ENCODE measurements at places on chromosomes 12 and 14. TPM values are rescaled to one million over a fixed set of nuclear protein-coding genes. Genes with fewer than 3 reads are reported as not detected.

DNA sequence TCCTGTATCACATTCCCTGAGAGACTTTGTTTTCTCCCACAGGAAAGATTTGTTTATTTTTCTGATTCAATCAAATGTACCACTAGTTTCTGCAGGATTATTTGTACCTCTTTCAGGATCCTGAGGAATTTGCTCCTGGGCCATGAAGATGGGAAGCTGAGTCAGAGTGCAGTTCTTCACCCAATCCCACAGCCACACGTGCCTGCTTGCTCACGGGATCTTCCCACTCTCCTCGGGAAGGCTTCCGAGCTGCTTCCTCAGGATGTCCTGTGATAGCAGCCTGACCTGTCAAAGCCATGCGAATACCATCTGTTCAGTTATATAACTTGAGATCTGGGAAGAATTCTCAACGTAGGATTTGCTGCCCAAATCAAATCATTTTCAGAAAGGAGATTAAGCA lies 41.8 kb upstream of the HIF1A start:
- DNase-seq = peak; percentile 34

CABP1 gene
- not detected for total RNA-seq

DNA sequence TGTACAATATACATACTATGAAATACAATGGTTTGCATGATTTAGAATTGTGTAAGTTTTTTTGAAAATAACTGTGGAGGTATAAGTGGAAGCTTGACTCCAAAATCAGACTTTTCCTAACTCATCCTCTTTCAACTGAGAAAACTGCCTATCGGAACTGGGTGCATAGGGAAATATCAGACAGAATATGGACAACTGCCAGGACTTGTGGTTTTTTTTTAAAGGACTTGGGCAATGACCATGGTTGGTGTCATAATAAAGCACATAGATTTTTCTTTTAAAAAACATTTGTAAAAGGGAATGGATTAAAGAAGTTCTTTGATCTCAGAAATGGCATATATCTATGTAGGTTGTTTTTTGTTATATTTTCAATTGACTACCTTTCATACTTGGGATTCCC lies 53.3 kb upstream of the LRRK2 start:
- no peak for DNase-seq

LALBA gene
- not detected for total RNA-seq

GRCh38 chr14:44453433-44454171 lies 53.5 kb downstream of the FSCB start:
- no peak for DNase-seq

PDZRN4 gene
- not detected for total RNA-seq

DNA sequence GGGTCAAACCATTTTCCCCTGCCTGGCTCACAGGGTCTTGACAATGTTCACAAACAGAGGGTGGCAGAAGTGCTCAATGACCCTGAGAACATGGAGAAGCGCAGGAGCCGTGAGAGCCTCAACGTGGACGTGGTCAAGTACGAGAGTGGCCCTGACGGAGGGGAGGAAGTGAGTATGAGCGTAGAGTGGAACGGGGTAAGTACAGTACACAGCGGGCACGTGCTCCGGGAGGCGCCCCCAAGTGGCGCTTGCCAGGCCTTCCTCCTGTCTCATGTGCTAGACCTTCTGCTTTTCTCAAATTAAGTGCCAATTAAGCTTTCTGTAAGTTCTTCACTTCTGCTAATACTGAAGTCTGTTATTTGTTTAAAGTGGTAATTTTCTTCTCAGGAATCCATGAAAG lies 35.9 kb downstream of the XRCC3 start:
- peak; percentile 79 for DNase-seq

GRCh38 chr12:1573960-1574864 lies 20.2 kb downstream of the FBXL14 start:
- DNase-seq = peak; percentile 10

GRCh38 chr12:64269161-64269560 lies 47.1 kb upstream of the KICS2 start:
- DNase-seq = no peak

GRCh38 chr12:84840356-84840755 lies 72.2 kb downstream of the SLC6A15 start:
- no peak for DNase-seq

DNA sequence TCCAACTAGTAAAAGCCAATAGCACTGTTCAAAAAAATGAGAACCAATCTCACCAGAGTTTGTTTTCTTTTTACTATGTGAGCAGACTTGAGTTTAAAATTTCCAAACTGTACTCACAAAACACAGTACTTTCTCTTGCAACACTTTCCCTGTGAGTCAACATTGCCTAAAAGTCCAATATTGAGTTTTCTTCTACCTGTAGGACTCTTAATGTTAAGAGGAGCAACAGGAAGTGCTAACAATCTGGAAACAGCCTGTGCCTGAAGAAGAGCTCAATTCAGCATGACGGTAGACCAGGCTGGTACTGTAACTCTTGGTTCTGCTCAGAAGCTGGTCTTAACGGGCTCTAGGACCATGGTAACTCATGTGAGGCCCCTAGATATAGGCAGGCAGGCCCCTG lies 144.3 kb downstream of the MED13L start:
- no peak for DNase-seq

GRCh38 chr12:53533471-53533870 lies 26.2 kb upstream of the NPFF start:
- no peak for DNase-seq

- DNase-seq = no peak
Measured at GRCh38 chr12:93634416-93634815, 42.8 kb upstream of the CRADD start.

- peak; percentile 52 for DNase-seq
Measured at GRCh38 chr12:2332236-2332635, 279.4 kb downstream of the CACNA1C start.

- no peak for DNase-seq
Measured at GRCh38 chr14:77495334-77495733, 3.3 kb downstream of the ISM2 start.

DNA sequence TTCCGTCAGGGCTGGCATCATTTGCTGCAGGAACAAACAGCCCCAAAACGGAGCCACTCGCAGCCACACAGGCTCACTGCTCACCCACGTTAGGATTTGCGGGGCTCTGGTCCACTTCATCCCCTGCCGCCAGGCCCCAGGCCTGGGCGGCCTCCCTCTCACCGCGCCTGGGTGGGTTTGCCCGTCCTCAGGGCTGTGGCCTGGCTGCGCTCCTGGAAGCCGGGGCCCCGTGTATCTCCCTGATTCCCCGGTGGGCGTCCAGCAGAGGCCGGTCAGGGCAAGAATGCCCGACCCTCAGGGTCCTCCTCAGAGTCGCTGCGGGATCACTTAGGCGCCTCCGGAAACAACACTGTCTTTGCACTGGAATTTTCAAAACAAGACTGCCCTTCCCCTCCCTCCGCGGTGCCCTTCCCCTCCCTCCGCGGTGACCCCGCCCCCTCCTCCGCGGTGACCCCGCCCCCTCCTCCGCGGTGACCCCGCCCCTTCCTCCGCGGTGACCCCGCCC lies 15.7 kb upstream of the FBRSL1 start:
- DNase-seq = no peak

GRCh38 chr14:61911574-61911973 lies 149.4 kb downstream of the SNAPC1 start:
- DNase-seq = no peak

DNA sequence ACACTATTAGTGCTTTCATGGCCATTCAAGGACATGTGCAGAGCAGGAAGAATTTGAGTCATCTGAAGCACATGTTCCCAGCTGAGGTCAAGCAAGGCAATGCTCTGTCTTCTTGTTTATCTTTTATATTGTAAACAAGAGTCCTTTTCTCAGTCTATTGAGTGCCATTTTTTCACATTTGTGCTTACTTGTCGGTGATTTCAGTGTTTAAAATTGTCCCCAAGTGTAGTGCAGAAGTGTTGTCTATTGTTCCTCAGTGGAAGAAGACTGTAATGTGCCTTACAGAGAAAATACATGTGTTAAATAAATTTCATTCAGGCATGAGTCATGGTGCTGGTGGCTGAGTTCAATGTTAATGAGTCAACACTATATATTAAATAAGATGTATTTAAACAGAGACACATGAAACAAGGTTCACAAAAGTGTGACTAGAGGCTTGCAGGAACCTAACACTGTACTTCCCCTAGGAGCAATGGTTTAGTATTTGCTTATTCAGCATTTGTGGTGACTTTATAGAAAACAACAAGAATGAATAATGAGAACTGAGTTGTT lies 391.1 kb downstream of the LRIG3 start:
- no peak for DNase-seq

GRCh38 chr14:99203080-99203479 lies 68.9 kb downstream of the BCL11B start:
- no peak for DNase-seq

DNA sequence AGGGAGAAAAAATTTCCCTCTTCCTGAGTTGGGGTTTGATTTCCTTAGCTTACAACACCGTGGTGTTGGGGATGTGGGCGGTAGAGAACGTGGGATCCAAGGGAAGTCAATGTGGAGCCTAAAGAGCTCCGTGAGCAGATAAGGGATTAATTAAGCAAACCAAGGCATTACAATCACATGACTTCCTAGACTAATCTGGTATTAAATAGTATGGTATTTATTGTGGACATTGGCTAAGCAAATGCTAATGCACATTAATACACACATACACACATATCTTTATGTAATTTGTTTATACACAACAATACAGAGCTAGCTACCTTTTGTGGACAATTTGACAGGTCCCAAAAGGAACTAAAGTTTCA lies 791 bp upstream of the RNF41 start:
- DNase-seq = no peak

GRCh38 chr12:96698521-96698920 lies 208.5 kb upstream of the NEDD1 start:
- no peak for DNase-seq

GRCh38 chr12:110754101-110754793 lies 11.6 kb upstream of the PPP1CC start:
- DNase-seq = no peak

RNU6-7 gene
- total RNA-seq = not detected

NRXN3 gene
- total RNA-seq = under 0.01 TPM

DNA sequence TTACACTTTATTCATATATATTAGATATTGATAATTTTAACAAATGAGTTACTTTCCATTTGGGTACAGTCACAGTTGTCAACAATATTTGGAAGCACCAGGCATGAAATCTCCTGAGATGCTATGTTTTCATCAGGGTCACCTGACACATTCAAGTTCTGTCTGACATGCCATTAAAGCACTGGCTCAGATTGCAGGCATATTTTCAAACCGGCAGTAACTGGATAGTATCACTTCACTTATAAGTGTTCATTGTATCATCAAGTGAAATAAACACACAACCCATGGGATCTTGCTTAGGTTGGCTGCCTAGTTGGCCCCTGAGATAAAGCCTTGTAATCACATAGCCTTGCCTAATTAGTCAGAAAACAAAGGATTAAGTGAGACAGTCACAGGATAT lies 4.8 kb downstream of the IFNG start:
- no peak for DNase-seq

IFNG-AS1 gene
- total RNA-seq = not detected

- DNase-seq = no peak
Measured at GRCh38 chr12:20245491-20245890, 122.8 kb upstream of the PDE3A start.

DNA sequence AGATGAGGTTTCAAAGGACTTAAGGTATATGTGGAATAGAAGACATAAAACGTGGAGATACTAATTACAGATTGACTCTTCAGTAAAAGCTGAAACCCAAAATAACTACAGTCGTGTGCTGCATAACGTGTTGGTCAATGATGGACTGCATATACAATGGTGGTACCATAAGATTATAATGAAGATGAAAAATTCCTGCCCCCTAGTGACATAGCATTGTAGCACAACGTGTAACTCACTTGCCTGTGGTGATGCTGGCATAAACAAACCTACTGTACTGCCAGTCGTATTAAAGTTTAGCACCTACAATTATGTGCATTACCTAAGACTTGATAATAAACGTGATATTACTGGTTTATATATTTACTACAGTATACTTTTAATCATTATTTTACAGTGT lies 150.3 kb downstream of the LRRK2 start:
- DNase-seq = no peak

- DNase-seq = no peak
Measured at GRCh38 chr12:128245905-128246304, 21.1 kb upstream of the TMEM132C start.

IKZF4 gene
- total RNA-seq = 0.13 TPM

DNA sequence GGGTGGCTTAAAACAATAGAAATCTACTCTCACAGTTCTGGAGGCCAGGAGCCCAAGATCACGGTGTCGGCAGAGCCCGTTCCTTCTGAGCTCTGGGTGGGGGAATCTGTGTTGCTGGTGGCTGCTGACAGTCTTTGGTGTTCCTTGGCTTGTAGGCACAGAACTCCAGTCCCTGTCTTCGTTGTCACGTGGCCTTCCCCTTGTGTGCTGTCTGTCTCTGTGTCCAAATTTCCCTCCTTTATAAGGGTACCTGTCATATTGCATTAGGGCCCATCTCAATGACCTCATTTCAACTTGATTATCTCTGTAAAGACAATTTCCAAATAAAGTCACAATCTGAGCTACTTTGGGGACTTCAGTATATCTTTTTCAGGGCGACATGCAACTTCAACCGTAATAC lies 81.6 kb downstream of the CCDC92 start:
- DNase-seq = no peak

GRCh38 chr12:92547906-92548305 lies 154.9 kb upstream of the PLEKHG7 start:
- DNase-seq = no peak

HOTAIR gene
- total RNA-seq = not detected

- DNase-seq = peak; percentile 31
Measured at GRCh38 chr12:65685514-65685913, 138.8 kb upstream of the HMGA2 start.

DNA sequence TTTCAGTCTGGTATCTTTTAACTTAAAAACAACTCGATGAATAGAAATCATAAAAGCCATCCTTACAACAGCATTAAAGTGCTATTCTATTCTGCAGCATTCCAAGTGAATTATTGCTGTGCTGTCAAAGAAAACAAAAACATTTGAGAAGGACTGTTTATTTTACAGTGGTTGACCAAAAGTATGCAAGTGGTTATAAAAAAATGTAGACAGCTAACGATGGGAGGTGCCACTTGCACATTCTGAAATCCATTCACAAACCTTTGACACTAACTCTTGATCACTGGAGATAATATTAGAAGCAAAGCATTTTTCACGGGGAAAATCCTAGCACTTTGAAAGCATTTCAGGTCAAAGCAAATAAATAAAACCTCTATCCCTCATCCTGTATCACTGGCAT lies 55.6 kb downstream of the HMGA2 start:
- peak; percentile 55 for DNase-seq

GRCh38 chr12:59398164-59398563 lies 197.7 kb upstream of the SLC16A7 start:
- DNase-seq = no peak

Measured in dermis microvascular lymphatic vessel endothelial cell (primary cell).